ENCODE measurements at places on chromosomes 5 and 9.

GRCh38 chr5:169567079-169567478 is 16.5 kb upstream of the SPDL1 start:
- no peak for DNase-seq

DNA sequence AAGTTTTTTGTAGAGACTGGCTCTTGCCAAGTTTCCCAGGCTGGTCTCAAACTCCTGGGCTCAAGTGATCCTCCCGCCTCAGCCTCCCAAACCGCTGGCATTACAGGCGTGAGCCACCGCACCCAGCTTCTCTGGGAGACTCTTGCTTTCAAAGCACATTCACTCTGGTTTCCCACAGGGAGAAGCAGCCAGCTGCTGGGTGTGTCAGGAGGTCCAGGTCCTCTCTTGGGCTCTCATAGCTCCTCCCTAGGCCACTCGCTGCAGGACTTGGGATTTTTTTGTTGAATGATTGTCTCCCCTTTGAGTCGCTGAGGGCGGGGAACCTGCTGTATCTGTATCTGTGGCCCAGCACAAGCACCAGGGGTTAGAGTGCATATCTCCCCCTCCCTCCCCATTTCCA is 68.4 kb upstream of the RAPGEF1 start:
- no peak for DNase-seq

DNA sequence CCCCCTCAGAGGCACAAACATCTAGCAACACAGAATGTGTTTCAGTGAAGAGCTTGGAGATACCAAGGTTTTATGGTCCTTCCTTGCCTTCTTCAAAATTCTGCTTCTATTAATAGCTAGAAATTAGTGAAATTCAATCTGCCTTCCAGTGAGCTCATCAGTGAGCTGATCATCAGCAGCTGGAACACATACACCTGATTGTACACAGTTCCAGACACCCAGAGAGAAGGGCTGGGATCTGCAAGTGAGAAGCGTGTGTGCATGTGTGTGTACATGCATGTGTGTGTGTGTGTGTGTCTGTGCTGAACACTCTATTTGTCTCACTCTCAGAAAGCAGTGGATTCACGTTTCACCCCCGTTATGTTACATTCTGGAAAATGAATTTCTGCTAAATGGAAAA is 28.5 kb downstream of the CFAP90 start:
- DNase-seq, result no peak

GRCh38 chr5:171848486-171848885 is 62.9 kb downstream of the SMIM23 start:
- no peak for DNase-seq

DNA sequence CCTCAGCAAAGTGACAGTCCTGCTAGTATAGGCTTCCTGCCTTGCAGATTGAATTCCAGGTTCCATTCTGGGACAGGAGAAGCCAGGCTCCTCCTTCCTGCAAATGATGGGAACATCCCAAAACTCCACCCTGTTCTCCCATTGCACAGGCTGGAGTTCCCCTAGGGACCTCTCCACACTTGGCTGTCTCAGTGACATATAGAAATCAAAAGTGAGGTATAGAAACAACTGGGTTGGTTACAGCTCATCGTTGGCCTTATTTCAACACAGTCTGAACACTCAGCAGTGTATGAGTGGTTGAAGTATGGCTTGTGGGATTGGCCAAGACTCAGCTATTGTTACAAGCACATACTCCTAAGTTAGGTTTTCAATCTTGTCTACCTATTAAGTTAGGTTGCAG is 157.8 kb upstream of the FTMT start:
- DNase-seq, result no peak

GRCh38 chr5:84378961-84379360 is 5.7 kb downstream of the EDIL3 start:
- DNase-seq, result no peak

GRCh38 chr5:142680605-142681259 is 5.2 kb downstream of the FGF1 start:
- DNase-seq, result no peak

- DNase-seq, result no peak
Measured at GRCh38 chr5:104139840-104140239, 577.3 kb upstream of the NUDT12 start.

DNA sequence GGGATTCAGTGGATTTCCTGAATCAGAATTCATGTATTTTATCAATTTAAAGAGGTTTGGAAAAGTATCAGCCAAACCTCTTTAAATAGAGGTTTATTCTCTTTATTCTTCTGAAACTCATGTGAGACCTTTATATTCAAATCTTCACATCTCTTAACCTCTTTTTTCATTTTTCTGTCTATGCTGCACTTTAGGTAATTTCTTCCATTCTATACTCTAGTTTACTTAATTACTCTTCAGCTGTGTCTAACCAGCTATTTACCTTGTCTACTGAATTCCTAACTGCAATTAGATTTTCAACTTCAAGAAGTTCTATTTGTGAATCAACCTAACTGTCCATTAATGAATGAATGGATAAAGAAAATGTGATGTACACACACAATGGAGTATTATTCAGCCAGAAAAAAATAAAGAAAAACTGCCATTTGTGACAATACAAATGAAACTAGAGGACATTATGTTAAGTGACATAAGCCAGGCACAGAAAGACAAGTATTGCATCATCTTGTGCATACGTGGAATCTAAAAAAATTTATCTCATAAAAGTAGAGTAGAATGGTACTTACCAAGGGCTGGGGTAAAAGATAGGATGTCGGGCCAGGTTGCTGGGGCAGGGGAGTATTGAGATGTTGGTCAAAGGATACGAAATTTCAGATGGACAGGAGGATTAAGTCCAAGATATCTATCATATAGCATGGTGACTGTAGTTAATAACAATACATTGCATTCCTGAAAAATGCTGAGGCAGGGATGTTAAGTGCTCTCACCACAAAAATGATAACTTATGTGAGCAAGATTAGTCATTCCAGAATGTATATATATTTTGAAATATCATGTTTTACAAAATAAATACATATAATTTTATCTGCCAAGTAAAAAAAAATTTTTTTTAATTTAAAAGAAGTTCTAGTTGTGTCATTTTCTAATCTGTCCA is 129.5 kb upstream of the LRRTM2 start:
- no peak for DNase-seq

- DNase-seq, result peak; percentile 56
Measured at GRCh38 chr5:56317923-56318561, 84.9 kb upstream of the ANKRD55 start.

DNA sequence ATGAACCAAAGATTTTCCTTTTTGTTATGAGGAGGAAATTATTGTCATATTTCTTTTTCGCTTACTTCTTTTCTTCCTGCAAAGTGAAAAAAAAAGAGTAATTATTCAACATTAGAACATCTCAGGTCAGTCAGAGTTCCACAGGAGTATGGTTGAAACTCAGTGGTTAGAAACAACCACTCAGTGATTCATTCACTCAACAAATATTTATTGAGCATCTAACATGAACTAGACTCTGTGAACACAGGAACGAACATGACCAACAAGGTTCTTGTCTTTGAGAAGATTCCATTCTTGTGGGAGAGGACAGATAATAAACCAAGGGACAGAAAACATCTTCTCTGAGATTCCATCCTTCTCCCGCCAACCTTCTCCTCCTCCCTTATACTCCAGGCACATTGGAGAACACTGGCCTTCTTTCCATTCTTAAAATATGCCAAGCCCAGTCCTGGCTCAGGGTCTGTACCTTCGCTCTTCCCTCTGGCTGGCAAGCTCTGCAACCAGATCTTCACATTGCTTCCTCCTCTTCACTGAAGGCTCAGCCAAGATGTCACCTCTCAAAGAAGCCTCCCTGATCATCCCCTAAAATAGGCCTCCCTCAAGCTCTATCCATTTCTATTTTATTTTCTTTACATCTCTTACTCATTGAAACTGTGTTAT is 6.8 kb upstream of the GRAMD2B start:
- DNase-seq, result no peak

GRCh38 chr5:116544531-116545241 is 29.9 kb downstream of the SEMA6A start:
- no peak for DNase-seq
